ENCODE measurements at places on chromosomes 2 and 18.

DNA sequence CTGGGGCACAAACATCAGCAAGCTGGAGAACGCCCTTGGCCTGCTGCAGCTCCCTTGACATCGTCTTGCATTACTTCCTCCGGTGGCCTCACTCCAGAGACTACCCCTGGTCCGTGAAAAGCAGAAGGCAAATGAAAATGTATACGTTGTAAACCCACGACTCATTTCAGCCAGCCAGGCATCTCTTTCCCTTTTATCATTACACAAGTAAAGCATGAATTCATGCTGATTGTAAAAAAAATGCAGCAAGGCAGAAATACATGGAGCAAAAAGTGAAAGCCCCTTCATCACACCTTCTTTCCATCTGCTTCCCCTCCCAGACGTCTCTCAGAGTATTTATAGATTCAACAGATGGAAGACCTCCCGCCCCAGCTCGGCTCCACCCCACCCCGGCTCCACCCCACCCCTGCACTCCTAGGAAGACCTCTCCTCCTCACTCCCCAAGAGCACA, 41.6 kb upstream of the RALBP1 start:
- DNase-seq = no peak

- no peak for DNase-seq
Observed at GRCh38 chr2:187266147-187266546, 181.9 kb downstream of the CALCRL start.

- no peak for DNase-seq
Observed at GRCh38 chr2:73022024-73022568, 49.4 kb downstream of the SFXN5 start.

GRCh38 chr18:48402953-48403352, 6.2 kb downstream of the ZBTB7C start:
- no peak for DNase-seq

DNA sequence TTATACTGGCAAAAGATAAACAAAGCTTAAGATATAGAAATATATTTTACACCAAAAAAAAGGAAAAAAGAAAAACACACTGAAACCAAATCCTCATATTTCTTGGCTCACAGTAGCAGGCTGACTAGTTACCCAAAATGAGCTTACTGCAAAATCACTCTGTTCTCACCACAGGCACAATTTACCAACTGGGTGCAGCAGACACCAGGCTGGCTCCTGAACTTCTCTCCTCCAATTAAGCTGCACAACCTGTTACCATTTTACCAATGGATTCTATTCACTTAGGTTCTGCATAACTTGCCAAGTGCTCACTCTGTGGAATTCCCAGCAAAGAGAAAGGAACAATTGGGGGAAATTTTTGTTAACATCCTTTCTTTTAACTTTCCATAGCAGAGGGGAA, 679.3 kb downstream of the ZEB2 start:
- no peak for DNase-seq
